ENCODE measurements at places on chromosomes 2 and 18. TPM values are rescaled to one million over a fixed set of nuclear protein-coding genes. Genes with fewer than 3 reads are reported as not detected.

The ACTG2 gene
- not detected for polyA plus RNA-seq

The CACNB4 gene
- 0.43 TPM for polyA plus RNA-seq

The MATN3 gene
- not detected for polyA plus RNA-seq

The DGKD gene
- 44.9 TPM for polyA plus RNA-seq

The ABCA12 gene
- not detected for polyA plus RNA-seq

The PID1 gene
- not detected for polyA plus RNA-seq

The HADHA gene
- 125 TPM for polyA plus RNA-seq

The IL36G gene
- not detected for polyA plus RNA-seq

Measured in IgD-negative memory B cell (primary cell).